Endothelial cell (in vitro differentiated cells): ENCODE measurements at places on chromosomes 7 and 10. TPM values are rescaled to one million over a fixed set of nuclear protein-coding genes. Genes with fewer than 3 reads are reported as not detected.

The TASOR2 gene
- total RNA-seq = 49.1 TPM

DNA sequence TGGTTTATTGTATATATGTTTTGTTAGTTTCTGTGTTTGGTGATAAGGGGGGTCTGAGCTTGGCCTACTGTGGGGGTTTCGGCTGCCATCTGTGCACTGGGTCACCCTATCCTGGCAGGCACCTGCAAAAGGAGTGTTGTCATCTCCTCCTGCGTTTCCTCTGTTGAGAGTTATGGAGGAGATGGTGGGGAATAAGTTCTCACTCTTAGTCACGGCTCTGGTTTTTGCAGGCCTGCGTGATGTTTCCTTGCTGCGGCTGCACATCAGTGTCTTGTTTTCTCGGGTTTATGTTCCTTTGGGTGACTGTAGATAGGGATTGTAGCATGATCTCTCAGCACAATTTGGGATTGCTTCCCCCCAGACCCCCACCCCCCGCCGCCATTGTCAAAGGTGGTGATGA, 36.8 kb downstream of the CCM2 start:
- no peak for DNase-seq

DNA sequence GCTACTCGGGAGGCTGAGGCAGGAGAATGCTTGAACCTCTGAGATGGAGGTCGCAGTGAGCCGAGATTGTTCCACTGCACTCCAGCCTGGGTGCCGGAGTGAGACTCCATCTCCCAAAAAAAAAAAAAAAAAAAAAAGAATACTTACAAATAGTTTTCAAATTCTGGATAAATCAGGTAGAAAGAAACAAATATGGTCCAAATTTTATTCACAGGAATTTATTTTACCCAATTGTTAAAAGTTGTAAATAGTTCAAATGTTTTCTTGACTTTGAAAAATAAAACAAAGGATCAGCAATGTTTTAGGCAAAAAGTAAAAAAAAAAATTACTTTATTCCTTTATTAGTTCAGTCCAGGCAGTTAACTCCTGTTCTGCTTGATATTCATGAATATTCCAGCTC, 172.9 kb upstream of the NAMPT start:
- DNase-seq = no peak

- no peak for DNase-seq
Observed at GRCh38 chr7:39608278-39608677, 15.1 kb upstream of the RALA start.

The PAX4 gene
- 0.33 TPM for total RNA-seq
